ENCODE measurements at places on chromosomes 3 and 15.

DNA sequence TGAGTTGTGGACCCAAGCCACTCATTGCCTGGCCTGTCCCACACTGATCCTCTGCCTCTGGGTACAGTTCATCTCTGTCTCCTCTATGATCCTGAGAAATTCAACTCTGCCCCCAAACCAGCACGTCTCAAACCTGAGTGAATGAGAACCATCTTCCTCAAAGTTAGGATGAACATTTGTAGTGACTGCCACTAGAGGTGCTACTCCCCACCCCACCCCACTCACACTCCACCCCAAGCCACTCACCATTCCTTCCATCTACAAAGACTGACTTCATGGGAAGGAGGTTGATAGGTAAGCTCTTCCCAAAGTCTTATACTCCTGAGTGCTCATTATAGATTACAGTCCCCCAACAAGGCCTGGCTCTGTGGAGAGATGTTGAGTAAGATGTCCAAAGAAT is 43.8 kb downstream of the NEK10 start:
- DNase-seq, result peak; percentile 44

GRCh38 chr15:100559330-100559729 is 30.6 kb upstream of the CERS3 start:
- DNase-seq, result no peak

DNA sequence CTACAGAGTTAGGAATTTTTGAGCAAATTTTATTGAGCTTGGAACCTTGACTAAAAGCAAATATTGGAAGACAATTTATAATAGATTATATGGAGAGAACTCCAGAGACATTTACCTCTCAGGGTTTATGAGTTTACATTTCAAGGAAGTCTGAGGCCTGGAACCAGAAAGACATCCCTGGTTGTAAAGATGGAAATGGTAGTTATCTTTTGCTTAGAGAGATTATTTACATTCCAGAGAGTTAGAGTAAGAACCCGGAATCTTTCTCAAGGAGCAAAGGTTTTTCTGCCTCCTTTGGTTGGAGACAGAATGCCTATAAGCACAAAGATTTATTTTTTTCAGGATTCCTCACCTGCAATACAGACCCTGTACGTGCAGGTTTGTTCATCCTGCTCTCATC is 458.1 kb downstream of the TBL1XR1 start:
- DNase-seq, result no peak

DNA sequence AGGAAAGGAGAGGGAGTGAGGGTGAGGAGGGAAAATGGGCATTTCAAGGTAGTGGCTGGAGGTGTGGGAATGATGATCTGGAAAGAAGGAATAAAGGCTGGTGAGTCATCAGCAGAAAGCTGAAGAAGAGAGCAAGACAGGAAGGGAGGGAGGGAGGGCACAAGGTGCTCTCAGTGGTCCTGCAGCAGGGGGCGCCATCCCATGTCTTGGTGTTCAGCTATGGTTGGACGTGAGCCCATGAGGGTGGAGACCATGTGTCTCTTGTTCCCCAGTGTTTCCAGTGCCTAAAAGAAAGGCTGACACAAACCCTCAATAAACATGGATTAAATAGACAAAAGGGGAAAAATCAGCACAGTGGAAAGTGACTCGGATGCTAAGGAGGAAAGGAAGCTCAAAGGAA is 228.5 kb downstream of the NTRK3 start:
- DNase-seq, result no peak

GRCh38 chr3:29557186-29557585 is 276.3 kb downstream of the RBMS3 start:
- no peak for DNase-seq

GRCh38 chr3:99351122-99351521 is 287.3 kb upstream of the COL8A1 start:
- DNase-seq, result no peak

DNA sequence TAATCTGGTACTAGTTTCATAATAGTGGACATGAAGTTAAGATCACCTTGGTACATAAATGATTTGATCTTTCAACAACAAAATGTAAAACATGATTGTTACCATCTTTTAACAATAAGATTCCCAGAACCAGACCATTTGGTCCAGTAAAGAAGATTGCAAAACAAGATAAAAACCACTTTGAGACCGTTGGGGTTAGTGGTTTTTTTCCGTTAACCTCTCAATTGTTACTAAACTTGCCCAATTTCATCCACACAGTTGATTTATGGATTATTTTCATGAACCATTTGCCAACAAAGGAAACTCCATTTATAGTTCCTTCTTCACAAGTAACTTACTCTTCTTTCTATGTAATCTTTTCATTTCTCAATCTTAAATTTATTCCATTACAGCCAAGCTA is 53.8 kb downstream of the ATP8B4 start:
- DNase-seq, result no peak

DNA sequence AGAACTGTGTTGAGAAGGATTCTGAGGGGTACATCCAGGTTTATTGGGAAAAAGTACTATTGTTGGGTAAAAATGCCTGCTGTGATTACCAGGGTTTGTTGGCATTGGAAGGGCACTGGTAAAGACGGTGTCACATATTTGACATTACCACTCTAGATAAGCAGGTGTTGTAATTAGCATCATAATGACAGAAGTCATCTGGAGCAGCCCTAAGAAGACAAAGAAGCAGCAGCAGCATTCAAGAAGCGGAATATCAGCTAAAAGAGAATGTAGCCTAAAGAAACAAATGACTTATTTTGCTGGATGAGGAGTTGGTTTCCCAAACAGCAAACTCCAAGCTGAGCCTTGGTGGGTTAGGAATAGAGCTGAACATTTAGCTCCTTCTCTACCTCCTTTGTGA is 30.5 kb upstream of the ZFAND6 start:
- no peak for DNase-seq

DNA sequence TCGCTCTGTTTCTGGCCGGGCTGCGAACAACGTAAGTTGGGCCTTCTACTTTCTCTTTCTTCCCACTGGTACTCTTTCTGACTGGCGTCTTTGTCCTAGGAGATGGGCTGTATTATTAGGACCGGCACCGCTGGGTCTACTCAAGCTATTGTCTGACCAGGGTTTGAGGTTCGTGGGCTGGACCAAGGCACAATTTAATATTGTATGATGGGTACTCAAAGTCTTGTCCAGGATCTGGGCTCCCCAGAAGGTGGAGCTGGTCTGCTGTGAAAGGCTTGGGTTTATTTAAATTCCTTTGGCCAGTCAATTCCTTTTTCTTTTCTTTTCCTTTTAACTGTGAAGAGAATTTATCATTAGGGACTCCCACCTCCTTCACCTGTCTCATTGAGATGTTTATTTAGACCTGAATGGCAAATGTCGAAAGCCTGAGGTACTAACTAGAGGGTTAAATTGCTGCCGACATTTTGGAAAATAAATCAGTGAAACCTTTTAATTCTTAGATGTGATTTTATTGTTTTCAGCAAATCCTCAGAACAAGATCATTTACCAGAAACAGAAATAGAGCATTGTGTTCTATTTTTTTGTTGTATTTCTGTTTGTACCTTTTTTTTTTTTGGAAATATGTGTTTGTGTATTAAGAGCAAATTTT is 410 bp downstream of the LRRC49 start:
- no peak for DNase-seq

- DNase-seq, result no peak
Measured at GRCh38 chr15:32656091-32656490, 14.6 kb downstream of the SCG5 start.

DNA sequence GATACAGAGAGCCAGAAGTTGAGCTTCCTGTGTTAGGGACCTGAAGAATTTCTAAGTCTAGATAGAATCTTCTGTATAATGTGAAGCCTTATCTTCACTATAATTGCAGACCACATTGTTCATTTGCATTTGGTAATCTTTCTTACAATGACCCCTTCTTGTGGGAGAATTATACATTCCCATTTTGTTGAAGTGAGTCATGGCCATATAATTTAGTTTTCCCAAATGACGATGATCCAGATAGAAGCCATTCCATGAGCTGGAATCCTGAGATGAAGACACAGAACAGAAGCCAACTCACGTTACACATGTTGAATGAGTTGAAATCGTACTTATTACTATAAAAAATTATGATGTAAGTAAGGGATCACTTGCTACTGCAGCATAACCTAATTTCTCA is 187.8 kb downstream of the TUSC7 start:
- DNase-seq, result no peak

DNA sequence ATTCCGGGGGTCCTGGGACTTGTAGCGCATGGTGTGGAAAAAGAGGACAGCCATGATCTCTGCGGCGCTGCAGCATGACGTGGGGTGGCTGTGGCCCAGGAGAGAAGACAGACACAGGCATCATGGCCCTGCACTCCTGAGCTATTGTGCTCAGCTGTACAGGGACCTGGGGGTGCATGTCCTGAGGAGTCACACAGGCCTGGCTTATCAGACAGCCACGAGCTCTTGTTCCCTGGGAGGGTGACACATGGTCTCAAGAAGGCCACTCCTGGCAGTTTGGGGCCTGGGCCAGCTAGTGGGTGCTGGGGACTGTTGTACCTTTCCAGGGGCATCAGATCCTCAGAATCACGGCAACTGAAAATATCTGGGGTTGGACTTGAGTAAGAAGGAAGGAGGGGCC is 13.7 kb downstream of the TKT start:
- DNase-seq, result no peak

- DNase-seq, result no peak
Measured at GRCh38 chr3:78221796-78222195, 1181.9 kb downstream of the ROBO2 start.

DNA sequence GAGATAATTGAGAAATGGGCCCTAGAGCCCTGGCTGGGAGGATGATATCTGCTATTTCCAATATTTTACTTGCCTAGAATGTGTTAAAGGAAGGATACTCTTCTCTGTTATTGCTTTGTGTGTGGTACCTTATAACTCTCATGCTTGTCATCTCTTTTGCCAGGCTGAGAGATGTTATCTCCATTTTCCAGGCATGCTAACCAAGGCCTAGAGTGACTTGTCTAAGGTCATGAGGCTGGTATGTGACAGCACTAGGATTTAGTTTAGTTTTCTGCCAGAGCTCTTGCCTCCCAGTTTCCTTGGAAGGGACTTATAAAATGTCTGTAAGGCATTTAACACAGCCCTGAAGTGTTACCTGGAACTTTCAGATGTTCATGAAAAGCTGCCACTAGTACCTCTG is 1.4 kb downstream of the CLK3 start:
- DNase-seq, result no peak

GRCh38 chr3:114660124-114660523 is 366.3 kb downstream of the TIGIT start:
- no peak for DNase-seq

GRCh38 chr3:138457863-138458735 is 23.7 kb downstream of the ESYT3 start:
- DNase-seq, result no peak

GRCh38 chr3:25044762-25045710 is 383.0 kb upstream of the RARB start:
- no peak for DNase-seq
